NCI-H460 (cell line): ENCODE measurements at places on chromosomes 6 and 20. TPM values are rescaled to one million over a fixed set of nuclear protein-coding genes. Genes with fewer than 3 reads are reported as not detected.

DNA sequence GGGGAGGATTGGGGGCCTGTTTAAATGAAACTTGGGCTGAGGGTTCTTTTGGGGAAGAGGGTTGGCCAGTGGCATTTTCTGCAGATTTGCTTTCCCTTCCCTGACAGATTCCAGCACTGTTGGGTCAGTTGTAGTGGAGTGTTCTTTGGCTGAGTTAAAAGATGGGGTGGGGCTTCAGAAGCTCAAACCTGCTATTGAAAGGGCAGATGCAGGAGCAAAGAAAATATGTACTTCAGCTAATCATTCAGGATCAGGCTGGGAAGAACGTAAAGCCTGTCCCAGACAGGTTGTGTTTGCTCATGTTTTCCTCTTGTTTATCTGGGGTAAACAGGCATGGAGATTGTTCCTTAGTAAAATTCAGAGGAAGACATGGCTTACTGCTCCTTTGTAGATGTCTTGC lies 2.5 kb downstream of the SASH1 start:
- no peak for DNase-seq

DNA sequence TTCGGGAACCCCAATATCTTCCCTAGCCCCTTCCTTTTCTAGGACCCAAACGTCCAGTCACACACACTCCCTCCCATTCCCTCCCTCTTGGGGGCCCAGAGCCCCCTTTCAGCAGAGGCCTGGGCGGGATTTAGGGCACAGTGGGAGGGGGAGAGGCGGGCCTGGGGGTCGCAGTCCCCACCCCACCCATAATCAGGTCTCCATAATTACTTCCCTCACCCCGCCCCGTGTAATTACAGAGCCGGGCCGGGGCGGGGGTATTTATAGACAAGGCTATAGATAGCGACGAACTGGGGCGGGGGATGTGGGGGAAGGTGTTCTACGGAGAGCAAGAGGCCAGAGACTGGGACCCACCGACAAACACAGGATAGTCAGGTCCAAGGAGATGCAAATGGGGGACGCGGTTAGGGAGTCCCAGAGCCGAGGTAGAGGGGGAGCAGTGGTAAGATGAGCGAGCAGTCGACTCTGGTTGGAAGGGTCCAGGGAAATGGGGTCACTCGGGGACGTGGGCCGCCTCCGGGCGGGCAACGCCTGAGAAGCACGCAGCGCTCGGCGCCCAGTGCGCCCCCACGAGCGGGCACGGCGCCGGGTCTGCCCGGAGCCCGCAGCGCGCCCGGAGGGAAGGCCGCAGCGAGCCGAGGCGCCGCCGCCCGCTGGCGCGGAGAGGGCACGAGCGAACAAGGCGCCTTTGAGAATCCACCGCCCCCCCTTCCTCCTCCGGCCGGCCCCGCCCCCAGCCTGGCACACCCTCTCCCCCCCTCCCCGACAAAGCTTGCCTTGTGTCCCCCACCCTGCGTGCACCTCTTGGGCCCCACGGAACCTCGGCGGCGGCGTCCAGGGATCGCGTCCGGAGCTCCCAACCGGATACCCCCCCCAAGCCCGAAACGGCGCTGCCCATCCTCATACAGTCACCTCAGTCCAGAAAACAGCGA lies 670 bp upstream of the COL11A2 start:
- DNase-seq = no peak

DNA sequence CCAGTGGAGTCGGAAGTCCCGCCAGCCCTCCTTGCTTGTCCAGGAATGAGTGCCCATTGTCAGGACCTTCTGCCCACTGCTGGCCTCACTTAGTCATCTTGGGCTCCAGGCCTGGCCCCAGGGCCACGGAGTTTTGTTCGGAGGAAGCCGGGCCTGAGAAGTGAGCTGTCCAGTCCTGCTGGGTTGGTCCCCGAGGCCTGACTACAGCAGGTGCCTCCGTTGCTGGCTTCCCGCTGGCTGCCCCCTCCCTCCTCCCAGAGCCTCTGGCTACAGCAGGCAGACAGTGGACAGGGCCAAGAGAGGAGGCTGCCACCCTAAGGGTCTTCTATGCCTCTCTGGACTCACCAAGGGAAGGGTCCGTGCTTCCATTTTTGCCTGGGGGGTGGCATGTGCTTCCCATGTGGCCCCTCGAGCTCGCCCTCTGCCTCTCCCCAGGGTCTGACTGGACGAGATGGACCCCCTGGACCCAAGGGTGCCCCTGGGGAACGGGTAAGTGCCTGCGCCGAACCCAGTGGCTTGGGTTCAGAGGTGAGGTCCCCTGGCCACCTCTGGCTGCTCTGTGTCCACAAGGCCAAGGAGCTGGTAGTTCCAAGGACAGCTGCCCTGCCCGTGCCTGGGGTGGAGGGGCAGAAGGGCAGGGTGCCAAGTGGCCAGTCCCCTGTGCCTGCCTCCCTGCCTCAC lies 2.8 kb downstream of the COL9A3 start:
- DNase-seq = no peak

DNA sequence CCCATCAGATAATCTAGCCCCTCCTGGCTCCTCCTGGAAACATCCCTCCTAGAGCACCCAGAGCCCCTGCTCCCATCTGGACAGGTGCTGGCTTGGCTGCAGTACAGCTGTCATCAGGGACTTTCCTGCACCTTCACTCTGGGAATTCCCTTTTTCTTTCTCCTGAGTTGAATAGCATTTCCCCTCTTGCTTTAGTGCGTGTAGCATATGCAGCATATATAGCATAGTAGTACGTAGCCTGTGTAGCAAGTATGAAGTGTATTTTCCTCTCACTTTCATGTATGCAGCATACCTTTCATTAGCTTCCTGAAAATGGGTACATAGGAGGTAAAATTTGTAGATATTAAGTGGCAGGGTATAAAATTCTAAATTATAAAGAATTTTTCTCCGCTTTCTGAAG lies 352.9 kb downstream of the ESR1 start:
- DNase-seq = no peak

GRCh38 chr6:38593409-38593808 lies 46.3 kb downstream of the BTBD9 start:
- no peak for DNase-seq

DNA sequence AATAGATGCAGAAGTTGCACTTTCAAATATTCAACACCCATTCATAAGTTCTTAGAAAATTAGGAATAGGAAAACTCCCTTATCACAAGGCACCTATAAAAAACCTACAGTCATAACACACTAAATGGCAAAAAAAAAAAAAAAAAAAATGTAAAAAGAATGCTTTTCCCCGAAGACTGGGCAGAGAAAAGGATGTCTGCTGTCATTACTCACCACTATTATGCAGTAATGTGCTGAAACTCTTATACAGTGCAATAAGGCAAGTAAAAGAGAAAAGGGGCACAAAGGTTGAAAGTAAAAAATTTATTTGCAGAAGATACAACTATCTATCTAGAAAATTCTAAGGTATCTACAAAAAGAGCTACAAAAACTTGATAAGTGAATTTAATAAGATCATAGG lies 607.8 kb upstream of the ARID1B start:
- DNase-seq = no peak

DNA sequence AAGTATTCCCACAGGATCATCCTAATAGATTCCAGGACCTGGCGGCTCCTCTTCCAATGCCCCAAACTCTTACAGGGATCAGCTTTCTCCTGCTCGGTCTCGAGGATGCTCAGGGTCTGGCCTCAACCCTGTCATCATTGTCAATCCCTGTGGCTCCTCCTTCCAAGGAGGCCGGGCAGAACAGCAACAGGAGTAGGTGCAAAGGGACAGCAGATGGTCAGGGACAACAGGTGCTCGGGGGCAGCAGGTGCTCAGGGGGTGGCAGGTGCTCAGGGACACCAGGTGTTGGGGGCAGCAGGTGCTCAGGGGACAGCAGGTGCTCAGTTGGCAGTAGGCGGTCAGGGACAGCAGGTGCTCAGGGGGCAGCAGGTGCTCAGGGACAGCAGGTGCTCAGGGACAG lies 84.8 kb downstream of the TTLL2 start:
- no peak for DNase-seq

GRCh38 chr6:28115799-28116198 lies 8.6 kb upstream of the ZSCAN16 start:
- DNase-seq = no peak

DNA sequence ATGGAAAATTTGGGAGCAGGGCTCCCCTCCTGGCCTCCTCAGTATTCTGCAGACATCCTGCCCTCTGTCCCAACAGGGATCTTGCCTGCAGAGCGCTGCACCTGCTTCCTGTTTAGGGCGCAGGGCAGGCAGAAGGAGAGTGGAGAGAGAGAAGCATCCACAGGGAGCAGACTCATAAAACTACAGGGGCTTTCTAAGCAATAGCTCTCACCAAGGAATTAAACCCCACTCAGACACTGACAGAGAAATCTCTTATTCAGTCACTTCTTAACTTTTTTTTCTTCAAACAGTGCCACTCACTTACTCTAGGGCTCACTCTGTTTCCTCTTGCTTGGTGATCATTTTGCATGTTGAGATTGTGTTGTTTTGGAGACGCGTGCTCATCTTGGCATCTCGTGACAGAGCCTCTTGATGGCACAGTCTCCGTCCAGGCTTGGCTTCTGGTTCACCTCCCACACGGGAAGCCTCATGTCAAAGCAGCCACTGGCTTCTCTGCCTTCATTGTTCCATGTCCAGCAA lies 153.1 kb upstream of the INSM1 start:
- DNase-seq = no peak

SIGLEC1 gene
- not detected in 2 replicates for total RNA-seq

DNA sequence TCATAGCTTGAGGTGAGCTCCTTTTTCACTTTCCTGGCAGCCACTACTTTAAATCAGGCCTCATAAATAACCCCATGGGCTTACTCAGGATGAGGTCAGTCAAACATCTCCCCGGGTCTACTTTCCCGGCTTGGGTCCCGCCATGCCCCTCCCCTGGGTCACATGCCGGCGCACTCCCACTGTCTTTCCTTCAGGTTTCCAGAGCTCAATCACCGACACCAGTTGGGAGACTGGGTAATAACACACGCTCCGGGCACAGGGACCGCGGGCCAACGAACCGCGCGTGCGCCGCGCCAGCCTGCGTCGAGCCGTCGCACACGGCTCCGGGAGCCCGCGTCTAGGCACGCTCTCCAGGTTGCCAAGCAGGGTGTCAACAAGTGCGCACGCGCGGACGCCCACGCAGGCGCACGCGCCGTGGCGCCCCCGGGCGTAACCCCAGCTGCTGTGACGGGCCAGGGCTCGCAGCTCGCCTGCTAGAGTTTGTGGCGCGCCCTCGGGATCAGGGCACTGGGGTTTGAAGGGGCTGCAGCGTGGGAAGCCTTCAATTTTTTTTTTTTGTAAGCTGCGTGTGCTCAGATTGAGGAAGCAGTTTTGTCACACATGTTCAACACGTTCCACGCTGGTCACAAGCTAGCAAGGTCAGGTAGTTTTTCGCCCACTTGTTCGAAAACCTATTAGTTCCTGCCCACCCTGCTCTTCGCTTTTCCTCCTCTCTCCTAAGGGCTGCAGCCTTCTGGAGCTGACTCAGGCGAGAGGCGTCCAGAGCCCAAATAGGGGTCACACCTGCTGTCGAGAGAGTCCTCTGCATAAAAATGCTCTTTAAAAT lies 31.8 kb downstream of the TFAP2B start:
- no peak for DNase-seq

STX7 gene
- total RNA-seq = 8.2 and 10.0 TPM in 2 replicates

GRCh38 chr6:105611606-105612005 lies 208.7 kb upstream of the PREP start:
- no peak for DNase-seq

DNA sequence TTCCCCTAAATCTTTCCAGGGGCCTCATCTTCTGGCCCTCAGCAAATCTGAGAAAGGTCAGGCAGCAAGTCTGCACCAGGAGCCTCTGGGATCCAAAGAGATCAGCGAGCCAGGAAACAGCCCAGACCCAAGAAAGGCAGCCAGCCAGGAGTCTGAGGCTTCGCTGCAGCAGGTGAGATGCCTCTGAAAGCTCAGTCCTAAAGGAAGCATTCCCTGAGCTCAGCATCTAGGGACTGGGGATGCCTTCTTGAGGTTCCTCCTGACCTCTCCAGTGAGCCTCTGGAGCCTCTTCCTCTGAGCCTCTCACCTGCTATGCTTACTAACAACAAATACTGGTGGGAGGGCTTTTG lies 118.8 kb upstream of the MAFB start:
- DNase-seq = no peak

PPP1R14C gene
- total RNA-seq = not detected in 2 replicates

GRCh38 chr6:139777202-139777970 lies 402.9 kb upstream of the CITED2 start:
- no peak for DNase-seq

DNA sequence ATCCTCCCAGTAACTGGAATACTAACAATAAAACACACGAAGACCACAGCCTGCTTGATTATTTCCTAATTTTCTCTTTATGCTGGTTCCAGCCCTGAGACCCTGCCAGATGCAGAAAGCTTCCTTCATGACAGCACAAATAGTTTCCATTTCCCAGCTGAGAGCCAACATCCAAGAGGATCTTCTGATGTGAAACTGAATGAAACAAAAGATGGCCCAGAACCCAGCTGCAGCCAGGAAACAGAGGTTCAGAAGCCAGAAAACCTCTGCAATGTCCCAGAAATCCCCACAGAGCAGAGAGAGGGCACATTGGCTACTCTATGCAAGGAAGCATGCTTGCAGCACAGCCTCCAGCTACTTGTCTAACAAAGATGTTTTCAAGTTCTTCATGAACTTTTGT lies 61.8 kb upstream of the PLEKHG1 start:
- no peak for DNase-seq

- no peak for DNase-seq
Measured at GRCh38 chr6:154012852-154013251, 26.2 kb upstream of the OPRM1 start.

DNA sequence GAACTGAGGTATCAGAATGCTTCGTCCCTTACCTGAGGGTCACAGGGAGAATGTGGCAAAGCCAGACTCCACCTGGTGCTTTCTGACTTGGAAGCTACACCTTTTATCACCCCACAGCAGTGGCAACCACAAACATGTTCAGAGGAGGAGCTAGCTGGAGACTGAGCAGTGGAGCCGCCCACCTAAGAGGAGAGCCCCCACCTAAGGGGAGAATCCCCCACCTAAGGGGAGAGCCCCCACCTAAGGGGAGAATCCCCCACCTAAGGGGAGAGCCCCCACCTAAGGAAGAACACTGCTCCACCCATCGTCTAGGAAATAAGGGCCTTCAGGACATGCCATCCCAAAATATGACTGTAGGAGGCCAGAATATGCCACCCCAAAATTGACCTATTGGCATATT lies 4.0 kb downstream of the SLC52A3 start:
- no peak for DNase-seq

DNA sequence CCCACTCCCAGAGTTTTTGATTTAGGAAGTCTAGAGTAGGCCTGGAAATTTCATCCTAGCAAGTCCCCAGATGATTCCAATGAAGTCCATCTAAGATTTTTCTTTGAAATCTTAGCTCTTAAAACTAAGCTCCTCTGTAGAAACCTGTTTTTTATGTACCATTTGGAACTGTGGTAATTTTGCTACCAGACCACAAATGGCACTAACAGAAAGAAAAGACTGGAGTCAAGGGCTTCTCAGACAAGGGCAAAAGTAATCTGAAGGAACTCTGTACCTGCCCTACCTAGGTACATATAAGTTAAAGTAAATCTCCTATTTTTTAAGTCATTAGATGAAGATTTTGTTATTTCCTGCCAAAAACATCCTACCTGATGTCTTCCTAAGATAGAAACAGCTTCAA lies 155.0 kb upstream of the HTR1E start:
- DNase-seq = no peak

IL20RA gene
- total RNA-seq = 0.02 TPM in 1 of 2 replicates, not detected in the other

SLC17A1 gene
- total RNA-seq = not detected in 2 replicates

GHRH gene
- total RNA-seq = not detected in 2 replicates

- DNase-seq = no peak
Measured at GRCh38 chr20:14446446-14446845, 109.0 kb upstream of the FLRT3 start.
